ENCODE measurements at places on chromosomes 1 and 21.

- DNase-seq = no peak
These were observed 154.7 kb downstream of the CACNA1E start for GRCh38 chr1:181637998-181638397.

DNA sequence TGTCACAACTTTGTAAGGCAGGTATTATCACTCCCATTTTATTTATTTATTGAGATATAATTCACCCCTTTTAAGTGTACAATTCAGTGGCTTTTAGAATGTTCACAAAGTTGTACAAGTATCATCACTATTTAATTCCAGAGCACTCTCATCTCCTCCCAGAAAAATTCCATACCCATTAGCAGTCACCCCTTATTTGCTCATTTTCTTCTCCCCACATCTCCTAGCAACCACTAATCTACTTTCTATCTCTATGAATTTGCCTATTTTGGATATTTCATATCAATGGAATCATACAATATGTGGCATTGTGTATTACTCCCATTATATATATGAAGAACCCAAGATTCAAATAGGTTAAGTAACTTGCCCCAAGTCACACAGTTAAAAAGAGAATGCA is 7.0 kb downstream of the DSTYK start:
- DNase-seq = no peak

DNA sequence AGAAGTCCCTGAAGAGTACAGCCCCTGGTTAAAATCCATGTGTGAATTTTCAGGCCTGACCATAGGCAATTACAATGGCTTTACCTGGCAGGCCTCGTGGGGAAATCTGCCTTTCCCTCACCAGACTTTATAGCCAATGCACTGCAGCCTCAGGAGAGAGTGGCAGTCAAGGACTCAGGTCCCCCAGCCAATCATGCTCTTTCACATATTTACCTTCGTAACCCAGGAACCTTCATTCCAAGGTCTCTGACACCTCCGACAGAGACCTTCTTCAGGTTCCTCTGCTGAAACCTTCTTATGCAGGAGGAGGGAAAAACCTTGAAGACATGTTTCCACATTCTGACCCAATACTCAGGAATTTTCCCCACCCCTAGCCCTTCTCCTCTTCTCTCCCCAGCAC is 118.9 kb downstream of the FASLG start:
- DNase-seq = no peak

DNA sequence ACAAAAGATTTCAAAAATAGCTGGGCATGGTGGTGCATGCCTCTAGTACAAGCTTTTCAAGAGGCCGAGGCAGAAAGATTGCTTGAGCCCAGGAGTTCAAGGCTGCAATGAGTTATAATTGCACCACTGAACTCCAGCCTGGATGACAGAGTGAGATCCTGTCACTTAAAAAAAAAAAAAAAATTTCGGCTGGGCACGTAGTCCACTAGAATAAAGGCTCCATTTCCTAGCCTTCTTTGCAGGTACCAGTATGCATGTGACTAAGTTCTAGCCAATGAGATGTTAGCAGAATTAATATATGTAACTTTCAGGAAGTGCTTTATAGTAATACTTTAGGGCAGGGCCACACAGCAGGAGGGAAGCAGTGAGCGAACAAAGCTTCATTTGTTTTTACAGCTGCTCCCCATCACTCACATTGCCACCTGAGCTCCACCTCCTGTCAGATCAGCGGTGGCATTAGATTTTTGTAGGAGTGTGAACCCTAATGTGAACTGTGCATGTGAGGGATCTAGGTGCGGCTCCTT is 28.8 kb upstream of the SYDE2 start:
- no peak for DNase-seq

- no peak for DNase-seq
These were observed 6.1 kb upstream of the CLEC20A start for GRCh38 chr1:178502856-178503255.

DNA sequence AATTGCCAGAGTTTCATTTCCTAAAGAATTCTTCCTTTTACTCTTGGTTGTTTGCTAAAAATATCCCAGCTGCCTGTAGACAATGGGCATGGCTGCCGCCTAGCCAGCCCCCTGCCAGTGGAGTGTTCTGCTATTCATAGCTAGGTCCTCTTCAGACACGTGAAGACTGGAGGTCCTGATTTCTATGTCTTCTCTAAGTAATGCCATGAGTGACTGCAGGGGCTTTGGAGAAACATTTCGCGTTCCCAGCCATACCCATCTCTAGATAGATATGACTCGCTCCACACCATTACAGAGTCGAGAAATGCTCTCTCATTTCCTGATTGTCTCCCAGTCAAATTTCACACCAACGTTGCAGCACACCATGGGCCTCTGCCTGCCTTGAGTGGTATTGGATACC is 99.5 kb upstream of the BACE2 start:
- DNase-seq = no peak

- DNase-seq = no peak
These were observed 18.7 kb downstream of the ACTRT2 start for GRCh38 chr1:3040004-3040403.

DNA sequence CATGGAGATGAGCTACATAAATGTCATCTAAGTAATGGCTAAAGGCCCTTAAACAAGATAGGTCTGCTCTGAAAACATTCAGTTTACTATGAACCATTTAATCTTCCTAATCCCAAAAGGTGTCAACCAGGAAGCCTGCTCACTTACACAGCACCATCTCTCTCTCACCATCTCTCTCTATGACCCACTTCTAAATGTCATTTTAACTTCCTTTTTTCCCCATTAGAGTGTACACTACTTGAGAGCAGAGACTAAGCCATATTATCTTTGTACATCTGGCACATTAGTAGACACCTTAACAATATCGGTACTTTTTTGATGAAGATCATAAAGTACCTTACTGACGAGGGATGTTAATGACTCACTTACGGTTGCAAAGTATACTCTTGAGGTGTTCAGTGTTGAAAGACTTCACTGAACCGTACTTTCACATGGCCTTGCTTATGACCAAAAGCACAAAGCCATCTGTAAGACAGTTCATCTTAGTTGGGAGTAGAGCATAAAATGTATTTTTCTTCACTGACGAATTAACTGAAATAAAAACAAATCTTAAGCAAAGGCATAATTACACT is 25.4 kb downstream of the FBXO42 start:
- no peak for DNase-seq

GRCh38 chr1:214540324-214540723 is 11.1 kb downstream of the PTPN14 start:
- DNase-seq = no peak

DNA sequence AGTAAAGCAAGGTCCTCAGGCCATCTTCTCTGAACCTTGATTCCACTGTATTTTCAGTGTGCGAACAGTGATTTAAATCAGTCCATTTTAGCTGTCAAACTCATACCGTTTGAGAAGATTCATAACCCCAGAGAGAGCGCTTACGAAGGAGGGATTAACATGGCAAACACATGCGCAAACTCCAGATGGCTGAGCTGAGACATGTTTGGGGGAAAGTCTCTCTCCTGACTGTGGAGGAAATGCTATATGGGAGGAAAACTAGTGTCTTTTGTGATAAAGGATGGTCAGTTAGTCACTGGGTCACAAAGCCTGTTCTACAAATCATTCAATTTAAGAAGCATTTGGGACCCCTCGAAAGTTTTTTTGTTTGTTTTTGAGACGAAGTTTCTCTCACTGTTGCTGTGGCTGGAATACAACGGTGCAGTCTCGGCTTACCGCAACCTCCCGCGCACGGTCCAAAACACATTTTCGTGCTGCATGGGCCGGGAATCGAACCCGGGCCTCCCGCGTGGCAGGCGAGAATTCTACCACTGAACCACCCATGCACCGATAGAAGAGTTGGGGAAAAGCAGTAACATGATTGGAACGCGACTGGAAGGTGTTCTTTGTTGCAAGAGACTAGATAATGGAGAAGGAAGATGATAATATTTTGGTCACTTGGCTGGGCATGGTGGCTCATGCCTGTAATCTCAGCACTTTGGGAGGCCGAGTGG is 58.4 kb upstream of the CXADR start:
- no peak for DNase-seq

- no peak for DNase-seq
These were observed 35.9 kb upstream of the NFASC start for GRCh38 chr1:204834752-204835151.

GRCh38 chr1:44821240-44821715 is 13.0 kb downstream of the BTBD19 start:
- no peak for DNase-seq

Data from cortex of kidney (tissue), 1 donor.